ENCODE measurements at places on chromosomes 7 and 10.

DNA sequence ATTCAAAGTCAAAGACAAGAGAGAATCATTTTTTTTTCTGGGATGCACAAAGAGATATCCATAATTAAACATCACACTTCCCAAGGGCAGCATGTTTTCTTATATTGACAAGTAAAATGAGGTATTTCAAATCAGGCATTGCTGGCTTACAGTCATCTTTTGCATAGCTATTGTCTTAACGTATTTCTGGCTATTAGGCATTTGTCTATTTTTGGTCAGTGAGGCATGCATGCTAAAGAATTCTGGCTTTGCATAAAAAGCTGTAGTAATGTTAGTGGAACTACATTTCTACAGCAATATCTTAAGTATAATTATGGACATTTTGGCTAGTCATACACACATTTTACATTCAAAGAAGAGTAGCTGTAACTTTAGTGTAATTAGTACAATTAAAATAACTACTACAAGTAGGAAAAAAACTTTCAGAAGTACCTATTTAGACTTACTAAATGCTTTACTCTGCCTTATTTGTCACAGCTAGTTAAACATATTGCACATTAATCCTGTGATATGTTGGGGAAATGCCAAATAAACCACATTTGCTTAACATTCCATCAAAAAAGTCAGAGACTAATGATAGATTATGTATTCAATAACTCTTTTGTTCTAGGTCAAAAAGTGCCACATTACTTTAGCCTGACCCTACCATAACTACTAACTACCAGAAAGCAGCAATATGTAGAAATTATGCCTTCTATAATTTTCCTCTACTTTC is 76.4 kb downstream of the RELN start:
- DNase-seq: no peak

DNA sequence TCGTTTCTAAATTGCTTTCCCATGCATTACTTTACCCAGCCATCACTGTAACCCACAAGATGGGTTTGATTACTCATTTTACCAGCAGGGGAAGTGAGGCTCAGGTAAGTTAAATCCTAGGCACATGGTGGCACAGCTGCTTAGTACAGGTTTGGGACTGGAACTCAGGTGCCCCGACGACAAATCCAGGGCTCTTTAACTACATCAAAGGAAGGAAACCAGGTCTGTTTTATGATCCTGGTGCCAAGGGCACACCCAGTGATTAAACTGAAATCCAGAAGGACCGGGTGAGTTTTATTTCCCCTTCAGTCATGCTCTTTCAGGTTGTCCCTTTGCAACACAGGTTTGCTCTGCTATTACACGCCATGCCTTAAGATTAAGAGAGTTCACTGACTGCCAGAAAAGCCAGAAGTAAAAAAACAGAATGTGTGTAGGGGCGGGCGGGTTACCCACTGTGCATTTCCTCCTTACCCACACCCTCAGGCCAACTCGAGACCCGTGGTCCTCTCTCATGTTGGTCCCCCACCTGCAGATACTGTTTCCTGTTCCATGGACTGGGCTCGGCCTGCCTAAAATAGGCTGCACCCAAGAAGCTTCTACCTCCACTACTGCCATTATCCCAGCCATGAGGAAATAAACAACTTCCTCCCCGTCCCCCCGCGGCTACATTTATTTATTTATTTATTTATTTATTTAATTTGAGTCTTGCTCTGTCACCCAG is 55.1 kb upstream of the KDM7A start:
- DNase-seq: no peak

DNA sequence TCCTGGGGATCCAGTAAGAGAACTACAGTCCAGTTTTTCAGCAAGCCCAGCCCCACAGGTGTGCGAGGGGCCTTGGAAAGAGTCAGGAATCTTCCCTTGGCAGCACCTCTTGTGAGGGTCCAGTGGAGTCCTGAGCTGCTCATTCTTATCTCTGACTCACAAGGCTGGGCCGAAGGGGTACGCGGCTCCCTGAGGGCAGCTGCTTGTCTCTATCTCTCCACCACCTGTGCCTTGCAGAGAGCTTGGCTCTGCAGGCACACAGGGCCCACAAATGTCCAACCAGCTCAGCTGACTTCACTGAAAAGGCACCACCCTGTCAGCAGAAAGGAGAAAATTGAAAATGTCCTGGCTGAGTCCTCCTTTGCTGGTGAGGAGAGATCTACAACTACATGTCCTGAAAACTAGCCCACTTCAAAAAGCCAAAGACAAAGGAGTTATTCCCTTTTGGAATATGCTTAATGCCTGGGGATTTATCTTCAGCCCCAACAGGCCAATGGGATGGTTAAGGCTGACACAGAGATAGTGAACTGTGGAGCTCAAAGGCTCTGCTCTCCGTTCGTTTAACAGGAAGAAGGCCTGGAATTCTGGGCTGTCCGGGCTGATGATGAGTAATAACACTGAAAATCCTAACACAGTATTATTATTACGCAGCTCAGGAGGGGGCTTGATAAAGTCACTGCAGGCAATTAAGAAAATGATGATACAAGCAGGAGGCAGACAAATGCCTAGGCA is 23.4 kb downstream of the UROS start:
- DNase-seq: no peak

GRCh38 chr7:131327049-131327625 is 539 bp upstream of the MKLN1 start:
- no peak for DNase-seq

- DNase-seq: no peak
Observed at GRCh38 chr10:16799621-16800020, 17.6 kb downstream of the RSU1 start.

DNA sequence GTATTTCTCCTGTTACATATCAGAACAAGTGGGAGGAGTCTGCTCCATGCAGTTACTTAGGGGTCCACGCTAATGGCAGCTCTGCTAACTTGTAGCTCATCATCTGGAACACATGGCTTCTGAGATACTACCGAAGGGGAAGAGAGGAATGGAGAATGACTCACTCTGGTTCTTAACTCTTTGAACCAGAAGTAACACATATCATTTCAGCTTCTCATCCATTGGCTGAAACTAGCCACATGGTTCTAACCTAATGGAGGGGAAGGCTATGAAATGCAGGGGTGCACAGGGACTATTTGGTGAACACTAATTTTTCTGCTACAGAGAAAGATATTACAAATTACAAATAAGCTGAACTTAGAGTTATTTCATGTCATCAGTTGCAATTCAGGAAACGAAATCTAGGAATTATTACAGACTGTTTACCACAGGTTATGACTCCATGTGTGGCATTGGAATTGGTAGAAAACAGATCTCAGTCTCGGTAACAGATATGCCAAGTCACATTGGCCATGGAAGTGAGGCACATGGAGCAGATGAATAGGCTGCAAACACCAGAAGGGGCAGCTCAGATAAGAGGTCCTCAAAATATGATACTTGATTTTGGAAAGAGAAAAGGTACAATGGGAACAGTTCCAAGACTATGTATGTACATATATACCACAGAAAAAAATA is 9.4 kb upstream of the KAT6B start:
- DNase-seq: no peak

GRCh38 chr10:129609551-129609950 is 142.5 kb downstream of the MGMT start:
- DNase-seq: no peak

Measured in stimulated activated CD8-positive, alpha-beta memory T cell treated with anti-CD3 and anti-CD28 coated beads, Interleukin-7, amount 100 ng/mL, for 1 hour (primary cell).